ENCODE measurements at places on chromosomes 2 and 18.
A peak's percentile ranks its signal among the peaks of the same experiment; 100 is the strongest.

GRCh38 chr2:213152065-213152794 is 818 bp upstream of the IKZF2 start:
- DNase-seq = peak; percentile 43

DNA sequence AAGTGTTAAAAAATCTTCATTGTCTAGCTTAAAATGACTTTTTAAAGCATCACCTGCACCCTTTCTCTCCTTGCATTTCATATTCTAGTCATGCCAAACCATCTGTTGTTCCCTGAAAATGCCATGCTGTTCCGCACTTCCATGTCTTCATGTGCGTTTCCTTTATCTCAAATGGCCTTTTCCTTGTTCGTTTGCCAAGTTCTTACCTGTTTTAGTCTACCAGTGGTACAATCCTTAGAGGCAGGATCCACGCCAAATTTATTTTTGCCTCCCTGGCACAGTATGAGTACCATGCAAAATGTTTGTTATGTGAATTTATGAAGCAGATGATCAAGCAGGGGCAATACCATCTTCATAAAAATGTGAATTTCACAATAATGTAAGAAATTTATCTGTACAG is 37.0 kb downstream of the TMEFF2 start:
- DNase-seq = no peak

- no peak for DNase-seq
Observed at GRCh38 chr2:240131941-240132650, 4.0 kb downstream of the COPS9 start.

GRCh38 chr18:50286391-50287027 is 983 bp downstream of the CXXC1 start:
- DNase-seq = peak; percentile 45

GRCh38 chr2:112683550-112684414 is 37.0 kb upstream of the NT5DC4 start:
- no peak for DNase-seq

DNA sequence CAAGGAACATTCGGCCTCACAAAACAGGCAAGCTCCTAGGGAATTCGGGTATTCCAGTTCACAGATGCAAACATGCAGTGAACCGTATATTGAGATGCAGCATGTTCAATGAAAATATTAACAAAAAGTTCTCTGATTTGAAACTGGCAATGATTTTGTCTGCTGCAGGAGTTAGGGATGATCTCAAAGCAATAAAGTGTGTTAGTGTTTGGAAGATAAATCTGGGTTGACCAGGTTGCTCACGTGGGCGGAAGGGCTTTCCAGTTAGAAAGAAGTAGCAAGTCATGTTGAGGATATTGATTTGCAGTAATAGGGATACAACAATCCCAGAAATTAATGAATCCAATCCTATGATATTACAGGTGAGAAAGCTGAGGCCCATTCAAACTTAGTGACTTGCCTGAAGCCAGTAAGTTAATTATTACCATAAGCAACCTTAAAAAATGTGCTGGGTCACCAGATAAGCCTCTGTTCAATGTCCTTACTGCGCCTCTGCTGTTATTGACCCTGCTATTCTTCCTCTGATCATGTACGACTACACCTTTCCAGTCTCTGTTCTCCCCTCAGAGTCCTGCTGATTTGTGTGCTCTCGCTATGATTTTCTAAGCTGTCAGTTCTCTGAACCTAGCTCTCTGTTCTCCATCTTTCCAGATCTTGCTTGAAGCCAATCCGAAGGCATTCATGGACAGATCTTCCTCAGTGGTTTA is 370.8 kb downstream of the DSEL start:
- no peak for DNase-seq

- DNase-seq = no peak
Observed at GRCh38 chr2:153770359-153770991, 101.2 kb upstream of the GALNT13 start.

All from NCI-H1105 treated with DMSO at 0.1 percent for 48 hours (cell line).